ENCODE measurements at places on chromosomes 7 and 10. TPM values are rescaled to one million over a fixed set of nuclear protein-coding genes. Genes with fewer than 3 reads are reported as not detected.

DNA sequence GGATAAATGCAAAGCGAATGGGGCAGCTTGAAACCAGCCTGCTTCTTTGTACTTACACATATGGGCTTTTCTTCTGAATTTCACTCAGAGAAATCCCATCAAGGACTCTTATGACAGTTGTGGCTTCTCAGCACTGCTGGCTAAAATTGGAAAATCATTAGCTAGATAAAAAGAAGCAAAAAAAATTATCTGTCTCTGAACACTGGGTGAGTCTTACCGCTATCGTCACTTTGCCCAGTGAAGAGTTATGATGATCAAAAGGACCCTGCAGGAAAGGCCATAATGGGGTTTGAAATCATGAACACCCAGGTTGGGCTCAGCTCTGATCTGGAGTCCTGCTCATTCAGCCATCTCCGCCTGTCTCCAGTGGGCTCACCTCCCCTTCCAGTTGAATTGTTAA is 34.3 kb downstream of the AOAH start:
- no peak for DNase-seq

- DNase-seq: no peak
These were observed 2.0 kb upstream of the PURB start for GRCh38 chr7:44887293-44887692.

The SPACDR gene
- 0.99 TPM for polyA plus RNA-seq

DNA sequence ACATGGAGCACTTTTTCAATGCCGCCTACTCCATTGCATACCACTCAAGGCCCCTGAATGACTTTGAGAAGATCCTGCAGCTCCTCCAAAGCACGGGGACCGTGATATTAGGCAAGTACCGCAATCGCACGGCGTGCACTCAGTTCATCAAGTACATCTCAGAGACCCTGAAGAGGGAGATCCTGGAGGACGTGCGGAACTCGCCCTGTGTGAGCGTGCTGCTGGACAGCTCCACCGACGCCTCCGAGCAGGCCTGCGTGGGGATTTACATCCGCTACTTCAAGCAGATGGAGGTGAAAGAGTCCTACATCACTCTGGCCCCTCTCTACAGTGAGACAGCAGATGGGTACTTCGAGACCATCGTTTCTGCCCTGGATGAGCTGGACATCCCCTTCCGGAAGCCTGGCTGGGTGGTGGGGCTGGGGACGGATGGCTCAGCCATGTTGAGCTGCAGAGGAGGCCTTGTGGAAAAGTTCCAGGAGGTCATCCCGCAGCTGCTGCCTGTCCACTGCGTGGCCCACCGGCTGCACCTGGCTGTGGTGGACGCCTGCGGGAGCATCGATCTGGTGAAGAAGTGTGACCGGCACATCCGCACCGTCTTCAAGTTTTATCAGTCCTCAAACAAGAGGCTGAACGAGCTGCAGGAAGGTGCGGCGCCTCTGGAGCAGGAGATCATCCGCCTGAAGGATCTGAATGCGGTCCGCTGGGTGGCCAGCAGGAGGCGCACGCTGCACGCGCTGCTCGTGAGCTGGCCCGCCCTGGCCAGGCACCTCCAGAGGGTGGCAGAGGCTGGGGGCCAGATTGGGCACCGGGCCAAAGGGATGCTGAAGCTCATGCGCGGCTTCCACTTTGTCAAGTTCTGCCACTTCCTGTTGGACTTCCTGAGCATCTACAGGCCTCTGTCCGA is 12.7 kb upstream of the ATP6V0E2 start:
- no peak for DNase-seq

GRCh38 chr10:22183771-22184461 is 33.9 kb downstream of the EBLN1 start:
- peak; percentile 44 for DNase-seq

DNA sequence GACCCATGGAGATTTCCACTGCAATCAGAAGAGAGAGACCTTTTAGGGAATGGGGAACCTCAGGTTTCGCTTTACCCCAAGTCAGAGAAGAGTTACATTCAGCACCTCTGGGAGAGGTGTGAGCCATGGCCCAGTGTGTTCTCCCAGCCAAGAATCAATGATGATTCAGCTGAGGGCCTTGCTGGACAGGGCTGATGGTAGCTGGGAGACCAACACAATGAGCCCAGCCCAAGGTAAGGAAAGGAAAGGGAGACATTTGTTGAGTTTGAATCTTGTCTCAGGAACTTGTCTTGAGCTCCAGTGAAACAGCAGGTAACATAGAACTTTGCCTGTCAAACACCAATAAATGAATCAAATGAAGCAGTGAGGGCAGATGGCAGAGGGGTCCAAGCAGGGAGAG is 14.0 kb upstream of the PPIA start:
- no peak for DNase-seq

All from renal cortex interstitium (tissue), 15 donors.